ENCODE measurements at places on chromosomes 12 and 14. TPM values are rescaled to one million over a fixed set of nuclear protein-coding genes. Genes with fewer than 3 reads are reported as not detected.

- no peak for DNase-seq
- H3K4me3 ChIP-seq, result no peak overlapping the region
- H3K27ac ChIP-seq, result no peak overlapping the region
- H3K27me3 ChIP-seq, result peaks cover 4% of the 10 kb centered on the region
- peaks cover 12% of the 10 kb centered on the region for H3K4me1 ChIP-seq
- no peaks in the 10 kb centered on the region for H3K36me3 ChIP-seq
Observed at GRCh38 chr14:99679543-99679942, 4.6 kb upstream of the CYP46A1 start.

DNA sequence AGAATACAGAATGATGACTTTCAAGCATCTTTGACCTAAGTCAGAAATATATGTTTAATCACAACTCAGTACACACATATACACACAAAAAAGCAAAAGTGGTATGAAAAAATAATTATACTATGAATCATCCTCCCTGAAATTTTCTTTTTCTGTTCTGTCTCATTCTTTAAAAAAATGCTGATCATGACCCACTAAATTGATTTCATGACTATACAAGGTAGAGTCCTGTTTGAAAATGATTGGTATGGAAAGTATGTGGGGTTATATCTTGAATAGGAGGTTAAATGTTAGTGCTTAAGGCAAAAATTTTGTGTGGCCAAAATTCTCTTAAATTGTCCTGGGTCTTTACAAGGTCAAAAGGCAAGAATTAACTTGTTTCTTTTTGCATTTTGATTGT, 80.4 kb downstream of the SUDS3 start:
- DNase-seq, result no peak
- no peaks in the 10 kb centered on the region for H3K4me1 ChIP-seq
- H3K36me3 ChIP-seq, result no peaks in the 10 kb centered on the region

The CCDC196 gene
- not detected for polyA plus RNA-seq

- H3K27ac ChIP-seq, result no peak overlapping the region
- H3K4me3 ChIP-seq, result no peak overlapping the region
Observed at GRCh38 chr14:96683562-96684289, 113.5 kb upstream of the VRK1 start.

GRCh38 chr12:50401500-50402081, 906 bp downstream of the LARP4 start:
- peak overlapping the region; percentile 88 for H3K27ac ChIP-seq
- no peaks in the 10 kb centered on the region for H3K36me3 ChIP-seq
- peak overlapping the region; percentile 87 for H3K4me3 ChIP-seq
- no peak for DNase-seq
- no peaks in the 10 kb centered on the region for H3K27me3 ChIP-seq
- H3K4me1 ChIP-seq, result no peaks in the 10 kb centered on the region

- no peak overlapping the region for H3K27ac ChIP-seq
- DNase-seq, result no peak
- no peak overlapping the region for H3K4me3 ChIP-seq
- H3K36me3 ChIP-seq, result no peaks in the 10 kb centered on the region
- no peaks in the 10 kb centered on the region for H3K27me3 ChIP-seq
Observed at GRCh38 chr14:67704484-67705089, 2.9 kb downstream of the RDH12 start.

The BEST3 gene
- 0.89 TPM for polyA plus RNA-seq

DNA sequence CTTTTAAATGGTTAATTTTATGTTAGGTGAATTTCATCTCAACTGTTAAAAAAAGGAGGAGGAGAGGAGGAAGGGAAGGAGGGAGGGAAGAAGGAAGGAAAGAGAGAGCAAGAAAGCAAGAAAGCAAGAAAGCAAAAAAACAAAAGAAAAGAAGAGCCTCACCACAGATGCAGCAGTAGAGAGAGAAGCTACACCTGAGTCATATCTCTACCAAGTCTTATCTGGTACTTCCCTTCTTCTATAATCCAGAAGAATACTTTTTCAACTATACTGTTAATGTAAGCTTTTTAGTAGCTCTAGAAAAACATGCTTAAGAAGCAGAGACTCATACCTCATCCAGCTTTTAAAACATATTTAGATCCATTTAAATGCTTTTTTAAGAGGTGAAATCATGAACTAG, 5.6 kb upstream of the IL26 start:
- no peak overlapping the region for H3K27ac ChIP-seq
- H3K4me1 ChIP-seq, result no peaks in the 10 kb centered on the region
- H3K36me3 ChIP-seq, result no peaks in the 10 kb centered on the region
- DNase-seq, result no peak
- H3K27me3 ChIP-seq, result no peaks in the 10 kb centered on the region

The GALNT6 gene
- polyA plus RNA-seq, result 0.71 TPM

GRCh38 chr12:49043856-49044258, 16.7 kb downstream of the KMT2D start:
- peaks cover 100% of the 10 kb centered on the region for H3K36me3 ChIP-seq
- no peaks in the 10 kb centered on the region for H3K4me1 ChIP-seq
- no peak overlapping the region for H3K4me3 ChIP-seq
- DNase-seq, result peak; percentile 67
- H3K27ac ChIP-seq, result no peak overlapping the region
- H3K27me3 ChIP-seq, result no peaks in the 10 kb centered on the region

The ALDH1L2 gene
- polyA plus RNA-seq, result 2.3 TPM

The CABP1 gene
- polyA plus RNA-seq, result 2.9 TPM

The PCED1B gene
- 0.72 TPM for polyA plus RNA-seq

DNA sequence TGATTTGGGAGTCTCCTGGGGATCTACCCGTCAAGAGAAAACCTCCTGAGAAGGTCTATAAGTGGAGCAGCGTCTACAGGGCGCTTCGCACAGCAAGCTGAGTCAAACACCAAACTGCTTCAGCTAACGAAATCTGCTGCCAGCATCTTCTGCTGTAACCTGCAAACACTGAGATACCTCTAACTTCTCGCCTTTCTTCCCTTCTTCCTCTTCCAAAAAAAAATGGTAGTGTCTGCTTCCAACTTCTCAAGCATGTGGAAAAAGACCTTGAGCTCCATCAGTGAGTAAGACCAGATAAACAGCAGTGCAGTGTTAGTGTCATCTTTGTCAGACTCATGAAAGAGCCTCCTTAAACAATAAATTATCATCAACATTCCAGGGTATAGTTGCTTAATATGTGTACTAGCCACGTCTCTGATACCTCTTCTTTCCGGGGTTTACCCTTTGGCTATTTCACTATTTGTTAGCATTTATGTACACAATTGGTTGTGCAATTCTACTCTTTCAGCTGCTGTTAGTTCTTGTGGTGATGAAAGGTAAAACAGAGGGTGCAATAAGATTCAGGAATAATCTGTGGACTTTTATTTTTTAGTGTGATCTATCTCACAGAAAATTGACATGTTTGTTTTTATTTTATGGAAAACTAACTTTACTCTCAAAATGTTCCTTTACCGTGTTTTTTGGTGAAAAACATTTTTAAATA, 81.6 kb downstream of the LLPH start:
- no peak overlapping the region for H3K27ac ChIP-seq
- H3K27me3 ChIP-seq, result no peaks in the 10 kb centered on the region
- no peak overlapping the region for H3K4me3 ChIP-seq
- H3K4me1 ChIP-seq, result no peaks in the 10 kb centered on the region
- H3K36me3 ChIP-seq, result no peaks in the 10 kb centered on the region

GRCh38 chr12:80937391-80938238, at the start of gene LIN7A:
Gene LIN7A (minus strand): TSS chr12:80937934. CDS start chr12:80937722, 212 bp downstream.
- H3K36me3 ChIP-seq, result no peaks in the 10 kb centered on the region
- H3K27ac ChIP-seq, result peak within 1 kb of the TSS; percentile 90
- DNase-seq, result peak; percentile 63
- peaks cover 17% of the 10 kb centered on the region for H3K4me1 ChIP-seq

Data from heart left ventricle (tissue), 16 donors.